ENCODE measurements at places on chromosomes 1 and 21. TPM values are rescaled to one million over a fixed set of nuclear protein-coding genes. Genes with fewer than 3 reads are reported as not detected.

DNA sequence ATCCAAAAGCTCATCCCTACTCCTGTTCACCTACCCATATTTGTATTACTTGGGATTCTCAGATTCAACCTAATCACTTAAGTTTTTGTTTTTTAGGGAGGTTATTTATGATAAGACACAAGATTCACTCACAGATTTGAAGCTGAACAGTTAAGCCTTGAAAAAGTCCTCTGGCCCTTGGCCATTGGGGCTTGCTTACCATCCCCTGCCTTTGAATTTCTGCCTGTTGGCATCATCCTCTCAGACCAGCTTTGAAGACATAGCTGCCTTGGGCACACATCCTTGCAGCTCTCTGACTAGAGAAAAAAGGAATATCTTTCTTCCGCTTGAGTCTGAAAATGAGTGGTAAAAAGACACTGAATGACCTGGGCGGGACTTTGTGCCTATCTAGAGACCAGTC lies 41.8 kb upstream of the RALGPS2 start:
- DNase-seq, result no peak

DNA sequence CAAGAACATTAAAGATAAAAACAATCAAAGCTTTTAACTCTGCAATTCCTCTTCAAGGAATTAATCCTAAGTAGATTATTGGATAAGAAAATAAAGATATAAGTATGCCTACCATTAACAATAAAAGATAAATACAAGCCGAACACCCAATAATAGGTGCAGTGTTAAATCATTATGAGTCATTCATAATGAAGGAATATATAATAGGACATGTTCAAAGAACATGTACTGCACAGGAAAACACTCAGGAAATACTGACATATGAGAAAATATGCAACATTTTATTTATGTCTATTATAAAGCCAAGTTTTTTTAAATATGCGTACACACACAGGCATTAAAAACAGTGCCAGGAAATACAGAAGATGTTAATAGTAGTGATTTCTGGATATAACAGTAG lies 11.1 kb upstream of the EXO1 start:
- no peak for DNase-seq

The LMX1A gene
- 0.05 TPM for total RNA-seq

The RGS8 gene
- total RNA-seq, result not detected

- no peak for DNase-seq
These were observed 4.6 kb downstream of the MAB21L3 start for GRCh38 chr1:116115476-116116439.

The ST6GALNAC5 gene
- total RNA-seq, result not detected

The GPR52 gene
- 4.8 TPM for total RNA-seq

Data from liver (tissue), 10 donors.